Transverse colon (tissue), 4 donors: ENCODE measurements at places on chromosomes 4 and X.

- no peak for DNase-seq
Observed at GRCh38 chrX:107629540-107629909, 1.2 kb downstream of the PRPS1 start.

DNA sequence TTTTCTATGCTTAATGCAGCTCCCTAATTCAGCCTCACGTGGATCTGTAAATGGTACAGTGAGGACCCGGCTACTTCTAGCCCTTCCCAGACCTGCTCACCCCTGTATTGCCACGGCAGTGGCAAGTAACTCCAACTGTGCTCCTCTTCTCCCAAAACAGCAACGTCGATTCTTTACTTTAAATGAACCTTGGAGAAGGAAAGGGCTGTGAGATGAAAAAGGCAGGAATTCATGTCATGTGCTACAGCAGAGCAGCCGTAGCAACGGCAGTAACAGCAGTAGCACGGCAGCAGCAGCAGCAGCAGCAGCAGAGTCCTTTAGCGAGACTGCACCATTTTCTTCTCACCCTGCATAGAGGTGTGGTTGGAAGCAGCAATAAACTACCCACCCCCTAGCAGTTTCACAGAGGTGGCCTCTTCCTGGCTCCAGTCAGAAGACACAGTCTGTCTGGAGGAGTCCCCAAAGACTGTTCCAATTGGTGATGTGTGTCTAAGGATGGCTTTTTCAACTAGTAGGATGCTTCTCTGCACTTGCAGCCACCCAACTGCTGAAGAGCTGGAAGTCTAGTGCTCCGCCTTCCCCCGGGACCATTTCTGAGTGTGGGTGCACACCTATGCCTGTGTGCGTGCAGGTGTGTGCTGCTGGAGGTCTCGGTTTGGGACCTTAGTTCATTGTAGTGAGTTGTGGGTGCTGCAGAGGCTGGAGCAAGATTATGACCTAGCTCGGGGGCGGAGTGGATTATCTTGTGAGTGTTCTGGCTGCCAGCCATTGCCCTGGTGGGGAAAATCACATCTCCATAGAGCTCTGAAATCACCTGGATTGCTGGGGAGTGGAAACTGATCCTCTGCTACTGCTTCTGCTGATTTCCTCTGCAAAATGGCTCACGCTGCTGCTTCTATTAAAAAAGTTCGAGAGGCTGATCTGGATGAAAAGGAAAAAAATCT, 67.2 kb downstream of the ANK2 start:
- DNase-seq, result no peak

- no peak for DNase-seq
Observed at GRCh38 chr4:142406917-142407501, 439.1 kb downstream of the INPP4B start.

DNA sequence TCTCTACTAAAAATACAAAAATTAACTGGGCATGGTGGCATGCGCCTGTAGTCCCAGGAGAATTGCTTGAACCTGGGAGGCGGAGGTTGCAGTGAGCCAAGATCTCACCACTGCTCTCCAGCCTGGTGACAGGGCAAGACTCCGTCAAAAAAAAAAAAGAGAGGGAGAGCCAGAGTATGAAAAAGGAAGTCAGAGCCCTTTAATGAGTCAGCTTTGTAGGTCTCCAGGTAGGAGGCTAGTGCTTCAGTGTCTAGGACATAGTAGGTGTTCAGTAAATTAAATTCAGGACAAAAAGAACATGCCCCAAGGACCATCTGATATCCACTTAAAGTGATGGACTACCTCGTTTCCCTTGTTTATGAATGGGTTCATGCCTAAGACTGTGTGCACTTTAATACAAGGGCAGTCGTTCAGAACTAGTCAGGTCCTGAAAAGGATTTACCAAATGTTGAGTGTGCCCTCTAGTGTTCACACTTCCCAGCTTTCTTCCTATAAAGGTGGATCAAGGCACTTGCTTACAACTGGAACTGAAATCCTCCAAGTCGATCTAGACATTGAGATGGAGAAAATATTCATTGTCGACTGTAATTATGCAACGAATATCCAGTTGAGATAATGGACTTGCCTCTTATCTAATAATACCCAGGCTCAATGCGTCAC, 29.0 kb downstream of the F9 start:
- peak; percentile 10 for DNase-seq
